Nasal cavity respiratory epithelium epithelial cell of viscerocranial mucosa (primary cell): ENCODE measurements at places on chromosomes 11 and 22. TPM values are rescaled to one million over a fixed set of nuclear protein-coding genes. Genes with fewer than 3 reads are reported as not detected.

The MUC2 gene
- under 0.01 TPM in 1 of 2 replicates, not detected in the other for total RNA-seq

The BACE1-AS gene
- total RNA-seq: 1.0 and 4.1 TPM in 2 replicates

The ARHGEF17 gene
- 3.8 and 13.0 TPM in 2 replicates for total RNA-seq

The GNAZ gene
- 0.14 TPM in 1 of 2 replicates, not detected in the other for total RNA-seq

The MICAL2 gene
- total RNA-seq: 137 and 164 TPM in 2 replicates

The GTSE1 gene
- under 0.01 TPM in 2 replicates for total RNA-seq

The MIOX gene
- 0.14 TPM in 1 of 2 replicates, not detected in the other for total RNA-seq

The FGF4 gene
- total RNA-seq: not detected in 2 replicates
